ENCODE measurements at places on chromosomes 1 and 21. TPM values are rescaled to one million over a fixed set of nuclear protein-coding genes. Genes with fewer than 3 reads are reported as not detected.

Gene CASQ1
- polyA plus RNA-seq, result not detected

Gene CXADR
- polyA plus RNA-seq, result 174 TPM

Gene TNFSF18
- not detected for polyA plus RNA-seq

Gene DNAJC16
- 16.7 TPM for polyA plus RNA-seq

Gene COL8A2
- polyA plus RNA-seq, result 0.98 TPM

Gene CA6
- polyA plus RNA-seq, result not detected

Gene GFI1
- polyA plus RNA-seq, result not detected

Gene HES4
- 204 TPM for polyA plus RNA-seq

Gene GBP2
- polyA plus RNA-seq, result not detected

Gene APOBEC4
- polyA plus RNA-seq, result not detected

Gene MCOLN3
- 0.20 TPM for polyA plus RNA-seq

Gene PRAMEF5
- polyA plus RNA-seq, result not detected
